ENCODE measurements at places on chromosomes 6 and 20.
A peak's percentile ranks its signal among the peaks of the same experiment; 100 is the strongest.

- no peak for DNase-seq
Measured at GRCh38 chr20:23658336-23658735, 20.6 kb upstream of the CST3 start.

DNA sequence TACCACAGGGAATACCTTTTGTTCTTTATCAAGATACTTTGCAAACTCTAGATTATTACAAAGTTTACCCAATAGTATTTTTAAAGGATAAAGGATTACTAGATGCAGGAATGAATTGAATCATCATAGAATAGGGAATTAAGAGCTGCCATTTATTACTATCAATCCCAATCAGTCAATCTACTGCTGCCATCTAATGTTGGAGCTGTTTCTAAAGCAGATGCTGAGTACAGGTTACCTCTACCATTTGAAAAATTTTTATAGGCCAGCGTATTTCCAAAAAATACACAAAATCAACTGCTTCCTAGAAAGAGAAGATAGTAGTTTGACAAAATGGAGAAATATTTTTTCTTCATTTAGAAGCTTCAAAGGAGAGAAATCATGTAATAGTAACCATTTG, 520.4 kb downstream of the ADGRB3 start:
- DNase-seq = no peak

GRCh38 chr6:3455569-3456394, 1.1 kb downstream of the SLC22A23 start:
- peak; percentile 73 for DNase-seq

DNA sequence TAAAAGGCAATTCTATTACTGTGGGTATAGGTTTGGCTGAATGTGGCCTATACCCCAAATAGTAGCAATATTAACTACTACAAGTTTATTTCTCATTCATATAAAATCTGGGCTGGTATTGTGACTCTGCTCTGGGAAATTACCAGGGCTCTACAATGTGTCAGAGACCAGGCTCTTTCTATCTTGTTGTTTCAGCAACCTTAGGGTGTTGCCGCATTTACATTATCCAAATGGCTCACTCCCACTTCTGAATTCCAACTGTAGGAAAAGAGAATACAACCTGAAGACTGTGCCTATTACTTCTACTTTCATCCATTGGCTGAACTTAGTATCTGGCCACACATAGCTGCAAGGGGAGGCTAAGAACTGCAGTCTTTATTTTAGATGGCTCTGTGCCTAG, 106.7 kb upstream of the CENPW start:
- DNase-seq = no peak

DNA sequence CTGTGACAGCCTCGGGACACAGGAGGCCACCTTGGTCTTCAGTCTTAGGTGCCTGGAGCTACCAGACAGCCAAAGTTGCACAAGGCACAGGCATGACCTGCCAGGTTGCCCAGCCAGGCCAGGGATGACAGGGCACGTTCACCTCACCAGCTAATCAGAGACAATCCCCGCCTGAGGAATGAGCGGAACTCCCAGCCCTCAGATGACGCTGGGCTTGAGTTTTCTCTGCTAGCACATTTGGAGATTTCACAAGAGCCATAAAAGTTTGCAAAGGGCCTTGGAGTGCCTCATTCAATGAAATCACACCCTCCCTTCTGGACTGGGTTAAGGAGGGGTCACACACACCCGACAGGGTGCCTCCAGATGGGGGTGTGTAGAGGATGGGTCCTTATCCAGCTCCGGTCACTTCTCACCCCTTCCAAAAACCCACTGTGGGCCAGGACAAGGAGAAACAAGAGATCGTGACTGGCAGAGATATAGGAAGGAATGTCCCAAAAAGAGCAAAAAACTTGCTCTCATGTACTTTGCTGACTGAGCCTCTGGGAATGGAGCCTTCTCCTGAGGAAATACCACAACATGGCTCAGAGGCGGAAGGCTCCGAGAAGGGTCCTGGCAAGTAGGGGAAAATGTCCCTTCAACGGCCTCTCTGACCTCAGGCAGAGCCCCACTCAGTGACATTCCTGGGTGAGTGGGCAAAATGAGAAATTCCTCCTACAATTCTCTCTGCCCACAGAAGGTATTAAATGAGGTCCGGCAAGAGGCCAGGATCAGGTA, 121.6 kb downstream of the ISM1 start:
- DNase-seq = peak; percentile 87

DNA sequence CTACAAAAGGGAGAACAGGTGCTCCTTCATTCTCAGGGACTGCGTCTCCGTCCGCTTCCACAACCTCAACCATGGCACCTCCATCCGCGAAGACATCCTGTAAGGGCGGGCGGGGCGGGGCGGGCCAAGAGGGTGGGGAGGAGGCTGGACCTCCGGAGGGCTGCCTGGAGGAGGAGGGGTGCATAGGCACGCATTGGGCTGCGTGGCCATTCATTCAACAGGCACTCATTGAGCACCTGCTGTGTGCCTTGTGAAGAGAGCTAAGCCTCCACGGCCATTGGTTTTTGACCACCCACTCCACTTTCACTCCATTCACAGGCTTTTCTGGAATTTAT, 435 bp downstream of the ZSWIM3 start:
- DNase-seq = no peak

- no peak for DNase-seq
Measured at GRCh38 chr6:153959276-153959675, 79.8 kb upstream of the OPRM1 start.

DNA sequence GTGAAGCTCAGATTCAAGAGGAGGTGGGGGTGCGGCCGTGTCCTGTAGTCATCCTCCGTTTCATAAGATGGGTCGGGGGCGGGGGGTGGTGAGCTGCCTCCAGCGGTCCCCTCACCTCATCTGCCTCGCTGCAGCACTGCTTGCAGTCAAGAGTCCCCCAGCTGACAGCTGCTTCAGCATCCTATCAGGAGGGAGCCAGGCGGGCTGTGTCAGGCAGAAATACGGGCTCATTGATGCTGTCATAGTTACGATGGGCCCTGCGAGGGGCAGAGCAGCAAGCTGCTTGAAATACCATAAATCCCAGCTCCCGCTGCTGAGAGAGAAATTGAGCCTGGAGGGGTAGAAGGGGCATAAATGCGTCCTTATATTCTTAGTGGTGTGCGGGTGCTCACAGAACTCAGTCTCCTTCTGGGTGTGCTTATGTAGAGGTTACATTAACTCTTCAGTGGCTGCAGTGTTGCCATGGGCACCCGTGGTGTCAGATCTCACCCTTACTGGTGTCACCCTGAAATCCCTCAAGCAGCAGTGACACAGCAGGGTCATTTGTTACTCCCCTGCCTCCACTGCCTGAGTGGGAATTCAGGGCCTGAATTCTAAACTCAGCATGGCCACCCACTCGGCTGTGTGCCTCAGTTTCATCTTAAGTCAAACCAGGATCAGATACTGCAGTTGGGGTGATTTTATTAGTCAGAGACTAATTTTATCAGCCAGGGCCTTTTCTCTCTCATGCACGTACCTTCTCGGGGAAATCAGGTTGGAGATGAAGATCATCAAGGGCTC, 21.8 kb downstream of the CCDC167 start:
- no peak for DNase-seq

DNA sequence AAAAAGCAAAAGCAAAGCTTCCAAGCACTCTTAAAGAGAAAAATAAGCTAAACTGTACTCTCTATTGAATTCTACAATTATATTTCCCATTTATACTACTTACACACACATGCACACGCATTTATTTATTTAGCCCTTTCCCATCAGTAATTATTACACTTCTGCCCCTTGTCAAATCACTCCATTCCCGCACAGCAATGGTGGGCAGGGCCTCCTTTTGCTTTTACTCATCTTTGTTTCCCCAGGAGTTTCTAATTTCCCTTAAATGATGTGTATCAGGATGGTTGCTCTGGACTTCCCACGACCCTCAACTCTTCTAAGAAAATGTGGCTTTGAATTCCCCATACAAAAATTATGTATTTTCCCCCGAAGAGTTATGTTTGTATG, 19.9 kb downstream of the PXT1 start:
- no peak for DNase-seq

DNA sequence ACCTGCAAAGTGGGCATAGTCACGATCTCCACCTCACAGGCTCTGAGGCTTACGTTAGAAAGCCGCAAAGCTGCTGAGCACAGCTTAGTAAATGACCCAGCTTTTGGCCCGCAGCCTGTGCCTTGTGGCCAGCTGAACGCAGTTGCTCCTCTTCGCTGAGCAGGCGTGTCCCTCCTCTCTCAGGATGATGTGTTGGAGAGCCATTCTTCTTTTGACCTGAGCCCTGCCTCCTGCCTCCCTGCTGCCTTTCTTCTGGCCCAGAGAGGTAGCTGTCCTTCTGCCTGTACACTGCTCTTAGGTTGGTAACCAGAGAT, 47.6 kb upstream of the MYL9 start:
- no peak for DNase-seq

DNA sequence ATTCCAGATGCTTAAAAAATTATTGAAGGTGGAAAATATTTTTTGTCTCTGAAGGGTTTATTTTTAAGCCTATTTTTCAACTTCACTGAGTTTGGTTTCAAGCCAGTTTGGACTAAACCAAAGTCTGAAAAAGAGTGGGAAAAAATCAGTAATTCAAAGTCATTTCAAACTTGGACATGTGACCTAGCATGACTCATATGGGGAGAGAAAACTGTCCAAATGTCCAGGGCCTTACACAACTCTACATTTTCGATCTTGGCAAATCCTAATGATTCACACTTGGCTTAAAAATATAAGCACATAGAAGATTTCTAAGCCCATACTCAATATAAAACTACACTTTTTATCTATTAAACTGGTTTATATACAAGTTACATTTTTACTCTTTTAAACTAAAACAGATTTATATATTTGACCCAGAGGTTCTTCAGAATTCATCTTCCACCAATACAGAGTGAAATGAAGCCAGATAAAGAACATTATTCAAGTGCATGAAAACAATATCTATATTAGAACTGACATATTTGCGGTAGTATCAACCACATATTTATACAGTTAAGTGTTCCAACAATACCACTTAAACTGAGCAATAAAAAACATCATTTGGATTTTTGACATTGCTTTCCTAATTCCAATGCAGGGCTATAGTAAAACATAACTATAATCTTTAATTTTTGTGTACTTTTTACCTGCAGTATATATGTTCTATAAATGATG, 110.3 kb upstream of the TCF21 start:
- no peak for DNase-seq

DNA sequence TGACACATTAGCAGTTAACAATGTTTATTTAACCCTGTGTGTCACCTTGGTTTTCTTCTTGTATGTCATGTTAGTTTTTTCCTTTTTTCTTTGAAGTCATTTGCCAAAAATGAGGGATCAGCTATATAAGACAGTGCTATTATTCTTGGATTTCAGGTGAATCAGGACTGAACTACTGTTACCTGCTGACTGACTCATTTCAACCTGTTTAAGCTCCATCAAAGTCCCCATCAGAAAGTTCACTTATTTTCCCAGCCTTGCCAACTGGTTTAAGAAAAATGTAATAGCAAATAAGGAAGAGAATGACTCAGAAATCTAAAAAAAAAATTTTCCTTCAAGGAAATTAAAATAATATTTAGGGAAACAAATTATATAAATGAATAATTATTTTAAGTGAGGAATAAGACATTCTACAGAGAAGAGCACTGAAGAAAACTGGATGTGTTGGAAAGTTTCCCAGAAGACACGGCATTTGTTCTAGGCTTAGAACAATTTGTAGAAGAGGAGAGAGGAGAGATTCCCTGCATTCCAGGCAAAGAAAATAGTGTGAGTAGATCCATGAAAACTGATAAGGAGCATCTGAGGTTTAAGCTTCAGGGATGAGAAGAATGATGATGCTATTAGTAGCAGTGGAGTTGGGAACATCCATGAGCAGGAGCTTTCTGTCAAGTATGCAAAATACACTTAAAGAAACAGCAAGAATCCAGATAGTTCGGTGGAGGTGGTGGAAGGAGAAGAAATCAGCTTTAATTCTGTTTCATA, 84.9 kb upstream of the SIM1 start:
- DNase-seq = no peak

- DNase-seq = no peak
Measured at GRCh38 chr6:111356551-111356950, 126.5 kb downstream of the REV3L start.

DNA sequence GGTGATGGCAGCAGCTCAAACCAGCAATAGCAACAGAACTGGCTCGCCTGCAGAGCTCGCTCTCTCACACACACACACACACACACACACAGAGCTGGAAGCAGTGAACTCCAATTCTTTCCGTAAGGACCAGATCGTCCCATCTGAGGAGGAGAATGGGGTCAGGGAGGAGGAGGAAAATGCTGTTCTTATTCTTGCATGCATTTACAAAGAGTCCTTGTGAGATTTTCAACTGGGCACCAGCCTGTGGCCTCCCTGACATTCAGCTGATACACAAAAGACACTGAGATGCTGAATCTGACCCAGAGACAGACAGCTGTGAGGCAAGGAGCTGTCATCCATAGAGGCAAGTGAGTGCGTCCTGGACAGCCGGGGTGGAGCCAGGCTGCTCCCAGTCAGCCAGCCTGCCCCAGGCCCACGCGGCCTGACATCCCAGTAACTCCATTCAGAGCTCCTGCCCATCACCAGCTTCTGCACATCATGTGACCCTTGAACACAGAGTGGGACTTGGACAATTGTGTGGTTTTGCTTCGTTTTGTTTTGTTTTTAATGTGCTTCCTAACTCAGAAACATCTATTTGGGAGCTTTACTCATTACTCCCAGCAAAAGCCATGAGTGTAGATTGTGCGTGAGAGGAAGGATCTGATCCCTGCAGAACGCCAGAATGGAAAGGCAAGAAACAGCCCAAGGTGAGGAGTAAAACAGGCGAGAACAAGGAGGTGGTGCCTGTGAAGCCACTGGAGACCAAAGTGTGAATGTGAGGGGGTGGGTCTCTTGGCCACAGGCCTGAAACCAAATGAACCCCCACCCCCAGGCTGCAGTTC, 2.1 kb downstream of the SERPINB9 start:
- DNase-seq = no peak

DNA sequence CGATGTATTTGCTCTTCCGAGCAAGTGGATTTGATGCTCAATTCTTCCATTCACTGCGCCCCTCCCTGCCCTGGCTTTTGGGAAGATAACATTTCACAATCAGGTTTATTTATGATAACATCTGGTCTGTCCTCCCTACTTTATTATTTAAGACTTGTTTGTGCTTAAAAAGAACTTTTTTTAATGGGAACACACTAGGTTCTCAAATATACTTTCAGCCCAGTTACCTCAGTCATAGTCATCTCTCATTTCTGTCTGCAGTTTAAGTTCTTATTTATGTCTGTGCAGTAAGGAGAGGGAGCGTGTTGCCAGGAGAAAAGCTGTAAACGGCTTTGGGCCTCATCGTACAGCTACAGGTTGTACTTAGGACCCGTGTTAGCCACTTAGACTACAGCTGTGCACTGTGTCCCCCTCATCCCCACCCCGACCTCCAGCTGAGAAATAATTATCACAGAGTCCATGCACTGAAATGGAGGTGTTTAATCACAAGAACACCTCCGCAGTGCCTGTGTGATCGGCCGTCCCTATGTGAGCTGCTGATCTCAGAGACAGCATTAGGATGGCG, 99.3 kb downstream of the RPP40 start:
- DNase-seq = no peak

GRCh38 chr20:18543932-18544331, 23.3 kb upstream of the SMIM26 start:
- DNase-seq = no peak

DNA sequence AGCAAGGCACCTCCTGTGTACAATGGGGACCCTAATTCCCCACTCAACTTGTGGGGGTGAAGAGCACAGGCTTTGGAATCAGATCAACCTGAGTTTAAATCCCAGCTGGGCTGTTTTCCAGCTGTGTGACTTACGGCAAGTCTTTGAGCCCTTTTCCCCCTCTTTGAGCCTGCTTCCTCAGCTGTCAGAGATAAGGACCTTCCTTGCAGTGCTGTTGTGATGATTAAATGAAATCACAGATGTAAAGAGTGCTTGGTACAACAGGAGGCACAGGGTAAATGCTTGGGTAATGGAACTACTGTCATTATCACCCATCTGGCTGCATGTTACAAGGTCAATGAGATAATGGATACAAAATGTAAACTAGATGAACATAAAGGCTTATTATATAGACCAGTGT, 3.2 kb downstream of the SNX21 start:
- DNase-seq = no peak
